Heart right ventricle (tissue), 16 donors: ENCODE measurements at places on chromosomes 12 and 14. TPM values are rescaled to one million over a fixed set of nuclear protein-coding genes. Genes with fewer than 3 reads are reported as not detected.

Gene RNASE13
- not detected for total RNA-seq

Gene PROX2
- total RNA-seq, result not detected

Gene AICDA
- not detected for total RNA-seq

Gene GDF3
- not detected for total RNA-seq

Gene FAM186B
- total RNA-seq, result 0.70 TPM

Gene MDP1
- 20.1 TPM for total RNA-seq

Gene GSKIP
- total RNA-seq, result 18.8 TPM

Gene PDE6H
- not detected for total RNA-seq

Gene CBLN3
- 1.6 TPM for total RNA-seq

Gene KRT82
- total RNA-seq, result not detected

Gene GLIPR1L1
- not detected for total RNA-seq

Gene PLA2G1B
- not detected for total RNA-seq

Gene POTEM
- not detected for total RNA-seq

DNA sequence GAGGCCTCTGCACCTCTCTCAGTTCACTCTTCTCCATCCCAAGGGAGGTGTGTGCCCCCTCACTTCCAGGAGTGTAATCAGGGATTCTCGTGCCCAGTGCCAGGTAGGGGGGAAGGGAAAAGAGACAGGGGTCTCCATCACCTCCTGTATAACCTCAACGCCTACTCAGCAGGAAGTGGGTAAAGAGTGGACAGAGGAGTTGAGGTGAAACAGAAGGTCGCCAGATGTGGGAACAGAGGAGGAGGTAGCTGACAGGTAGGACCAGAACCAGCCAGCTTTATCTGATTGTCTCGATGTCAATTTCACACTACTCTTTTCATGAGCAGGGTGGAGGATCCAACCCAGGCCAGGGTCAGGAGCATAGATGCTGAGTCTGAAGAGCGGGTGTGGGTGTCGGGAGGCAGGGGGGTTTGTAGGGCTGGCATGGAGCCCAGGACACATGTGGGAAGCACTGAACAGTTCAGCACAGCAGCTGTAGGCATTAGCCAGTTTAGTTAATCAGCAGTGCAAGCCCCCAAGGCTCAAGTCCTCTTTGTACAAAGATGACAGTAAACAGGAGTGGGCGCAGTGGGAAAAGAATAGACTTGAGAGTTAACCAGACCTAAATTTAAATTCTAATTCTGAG, 213.5 kb downstream of the PELI2 start:
- DNase-seq, result no peak

DNA sequence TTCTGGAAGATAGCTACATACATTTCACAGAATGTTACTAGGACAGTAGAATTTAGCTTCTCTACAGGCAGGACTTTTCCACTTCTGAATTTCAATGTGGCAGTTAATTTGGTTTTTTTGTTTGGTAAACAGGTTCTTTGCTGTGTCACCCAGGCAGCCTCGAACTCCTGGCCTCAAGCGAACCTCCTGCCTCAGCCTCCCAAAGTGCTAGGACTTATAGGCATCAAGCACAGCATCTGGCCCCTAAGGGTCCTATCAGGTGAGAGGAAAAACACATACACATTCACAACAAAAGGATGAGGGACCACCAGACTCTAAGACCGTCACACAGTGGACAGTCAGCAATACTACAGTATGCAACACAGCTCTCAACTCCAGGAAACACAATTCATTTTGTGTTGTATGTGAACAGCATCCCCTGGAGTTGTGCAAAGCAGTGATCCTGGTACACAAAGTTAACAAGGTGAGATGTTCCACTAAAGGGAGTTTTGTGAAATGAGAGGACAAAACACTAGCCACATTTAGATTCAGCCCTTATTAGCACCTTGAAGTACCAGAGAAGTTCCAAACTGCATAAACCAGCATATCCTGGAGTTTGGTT, 6.9 kb downstream of the ATP2B1 start:
- no peak for DNase-seq

DNA sequence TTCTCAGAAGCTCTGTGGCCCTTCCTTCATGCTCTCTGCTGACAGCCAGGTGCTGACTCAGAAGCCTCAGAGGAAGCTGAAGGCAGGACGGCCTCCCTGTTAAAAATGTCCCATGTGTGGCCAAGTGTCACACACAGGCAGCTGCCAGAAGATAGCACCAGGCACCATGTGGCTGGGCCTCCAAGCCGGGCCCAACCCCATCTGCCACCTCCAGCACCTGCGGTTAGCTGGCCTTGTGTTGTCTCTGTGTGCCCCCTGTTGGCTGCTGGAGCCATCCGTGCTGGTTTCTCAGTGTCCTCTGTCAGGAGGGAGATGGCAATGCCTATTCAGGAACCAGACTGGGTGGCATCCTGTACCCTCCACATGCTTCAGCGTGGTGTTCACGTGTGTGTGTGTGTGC, 63.2 kb downstream of the TSPAN11 start:
- DNase-seq, result peak; percentile 29

DNA sequence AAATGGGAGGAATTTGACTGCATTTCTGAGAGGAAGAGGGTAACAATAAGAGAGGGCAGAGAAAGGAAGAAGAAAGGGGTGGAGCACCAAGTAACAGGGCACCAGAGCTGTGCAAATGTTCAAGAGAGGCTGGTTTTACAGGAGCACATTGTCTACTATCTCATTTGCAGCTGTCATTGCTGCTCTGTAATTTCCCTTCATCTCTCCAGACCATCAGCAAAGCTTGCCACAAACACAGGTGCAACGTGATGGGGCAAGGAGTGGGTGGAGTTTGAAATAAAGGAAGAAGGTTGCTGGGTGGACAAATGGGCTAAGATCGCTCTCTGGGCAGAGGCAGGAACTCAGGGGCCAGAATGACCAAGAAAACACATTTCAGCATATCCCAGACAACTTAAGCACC, 47.9 kb upstream of the PLEKHG6 start:
- DNase-seq, result no peak

- DNase-seq, result no peak
Observed at GRCh38 chr12:91921555-91921954, 224.1 kb downstream of the BTG1 start.

- DNase-seq, result no peak
Observed at GRCh38 chr12:67457778-67458665, 188.9 kb downstream of the CAND1 start.

DNA sequence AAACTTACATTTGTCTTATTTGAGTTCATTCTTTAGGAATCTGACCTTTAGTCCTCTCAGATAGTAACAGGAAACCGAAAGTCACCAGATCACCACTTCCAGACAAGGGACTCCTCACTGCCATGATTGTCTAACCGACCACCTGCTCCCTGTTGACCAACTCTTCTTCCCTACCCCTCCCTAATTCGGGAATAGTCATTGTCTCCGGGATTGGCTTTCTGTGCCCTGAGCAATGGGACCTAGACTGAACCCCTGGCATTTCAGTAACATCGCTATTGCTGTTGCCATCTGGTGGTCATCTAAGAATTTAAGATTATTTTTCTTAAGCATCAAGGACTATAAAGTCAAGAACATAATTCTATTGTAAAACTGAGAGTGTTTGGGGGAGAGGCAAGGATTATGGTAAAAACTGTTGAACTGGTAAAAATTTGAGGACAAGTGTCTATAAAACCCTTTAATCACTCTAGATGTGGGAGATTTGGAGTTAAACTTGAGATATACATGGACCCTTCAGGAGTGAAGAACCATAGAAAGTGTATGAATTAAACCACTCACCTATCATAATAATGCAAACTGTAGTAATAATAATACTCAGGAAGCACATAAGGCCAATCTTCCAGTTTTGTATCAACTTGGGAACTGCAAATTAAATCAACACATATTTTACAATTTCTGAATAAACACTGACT, 6.3 kb downstream of the CLEC2A start:
- peak; percentile 8 for DNase-seq

DNA sequence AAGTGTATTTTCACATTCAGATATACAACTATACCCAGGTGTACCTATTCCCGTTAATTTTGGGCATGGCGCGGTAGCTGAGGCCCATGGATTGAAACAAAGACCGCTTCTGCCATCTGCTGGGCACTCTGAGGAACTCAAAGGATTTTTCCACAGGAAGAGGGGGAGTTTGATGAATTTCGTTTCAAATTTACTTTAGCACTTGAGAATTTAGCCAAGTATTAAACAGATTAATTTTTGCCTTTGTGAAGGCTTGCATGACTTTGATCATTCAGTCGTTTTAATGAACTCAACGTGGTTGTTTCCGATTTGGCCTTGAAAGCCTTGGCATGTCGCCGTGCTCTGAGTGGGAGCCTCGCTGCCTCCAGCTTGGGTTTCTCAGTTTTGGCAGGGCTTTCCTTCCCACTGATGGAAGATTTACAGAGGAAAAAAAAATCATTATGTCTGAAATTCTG, 153.2 kb upstream of the DDHD1 start:
- peak; percentile 67 for DNase-seq

GRCh38 chr12:112216223-112216622, 90.9 kb downstream of the TRAFD1 start:
- DNase-seq, result no peak

- no peak for DNase-seq
Observed at GRCh38 chr14:105385322-105385637, 13.1 kb upstream of the TEX22 start.

DNA sequence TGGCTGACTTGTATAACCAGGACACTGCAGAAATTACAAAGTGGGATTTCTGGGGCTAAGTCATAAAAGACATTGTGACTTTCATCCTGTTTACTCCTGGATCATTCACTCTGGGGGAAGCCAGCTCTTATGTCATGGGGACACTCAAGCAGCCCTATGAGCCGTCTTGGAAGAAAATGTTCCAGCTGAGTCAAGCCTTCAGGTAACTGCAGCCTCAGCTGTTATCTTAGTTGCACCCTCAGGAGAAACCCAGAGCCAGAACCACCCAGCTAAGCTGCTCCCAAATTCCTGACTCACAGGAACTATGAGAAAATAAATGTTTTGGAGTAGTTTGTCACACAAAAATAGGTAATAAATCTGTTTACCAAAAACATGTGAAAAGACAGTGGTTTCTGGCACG, 43.1 kb upstream of the GXYLT1 start:
- DNase-seq, result no peak

GRCh38 chr12:25433581-25434325, 119.3 kb downstream of the LMNTD1 start:
- no peak for DNase-seq

DNA sequence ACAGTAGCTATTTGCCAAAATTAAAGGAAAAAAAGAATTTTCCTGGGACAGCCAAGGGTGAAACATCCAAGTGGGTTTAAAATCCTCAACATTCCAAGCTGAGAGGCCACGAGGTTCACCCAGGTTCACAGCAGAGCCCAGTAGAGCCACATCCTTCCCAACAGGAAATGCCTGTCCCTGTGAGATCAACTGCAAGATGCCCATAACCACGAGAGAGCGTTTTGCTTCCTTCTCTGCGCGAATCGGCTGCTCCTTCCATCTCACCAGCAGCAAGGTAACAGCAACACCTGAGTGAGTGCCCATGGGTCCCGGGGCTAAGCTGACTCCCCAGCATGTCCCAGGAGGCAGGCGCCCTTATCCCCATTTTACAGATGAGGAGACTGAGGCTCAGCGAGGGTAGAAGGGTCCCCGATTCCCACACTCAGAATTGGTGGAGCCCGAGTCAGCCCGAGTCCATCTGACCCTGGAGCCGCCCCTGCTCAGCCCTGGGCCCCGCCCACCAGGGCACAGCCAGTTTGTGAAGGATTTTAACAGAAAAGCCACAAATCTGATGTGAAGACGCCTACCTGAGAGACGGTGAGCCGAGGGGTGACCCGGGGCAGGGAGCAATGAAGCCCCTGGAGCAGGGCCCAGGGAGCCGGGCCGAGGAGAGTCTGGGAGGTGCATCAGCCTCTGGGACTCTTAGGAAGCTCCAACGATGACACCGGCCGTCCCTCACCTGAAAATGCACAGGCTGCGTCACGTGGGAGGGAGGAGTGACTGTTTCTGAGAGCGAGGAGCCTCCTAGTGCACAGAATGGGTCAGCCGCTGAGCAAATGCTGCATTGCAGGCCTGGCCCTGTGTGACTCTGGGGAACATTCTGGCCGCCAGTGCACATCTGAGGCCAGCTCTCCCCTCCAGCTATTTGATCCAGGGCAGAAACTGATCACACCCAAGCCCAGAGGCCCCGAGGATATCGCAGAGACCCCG, 236.9 kb upstream of the SFSWAP start:
- DNase-seq, result no peak

GRCh38 chr14:93648440-93649168, 139.7 kb downstream of the PRIMA1 start:
- DNase-seq, result no peak

DNA sequence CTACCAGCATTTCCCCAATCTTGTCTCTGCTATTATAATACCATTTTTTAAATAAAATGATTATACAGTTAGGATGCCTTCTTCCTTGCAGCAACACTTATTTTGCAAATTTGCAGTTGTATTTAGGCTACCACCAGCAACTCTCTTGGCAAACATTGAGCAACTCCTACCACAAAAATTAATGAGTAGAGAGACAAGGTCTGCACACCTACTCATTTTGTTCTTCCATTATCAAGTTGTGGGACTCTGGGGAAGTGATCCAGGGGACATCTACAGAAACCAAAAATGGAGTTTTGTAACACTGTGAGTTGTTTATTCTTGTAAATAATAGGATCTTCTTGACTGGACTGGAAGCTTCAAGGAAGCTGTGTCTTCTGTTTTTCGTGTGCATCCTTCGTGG, 38.6 kb downstream of the DGLUCY start:
- no peak for DNase-seq

GRCh38 chr12:29073631-29074239, 75.3 kb upstream of the FAR2 start:
- DNase-seq, result peak; percentile 25

GRCh38 chr12:80017261-80017870, 82.0 kb upstream of the OTOGL start:
- DNase-seq, result no peak

DNA sequence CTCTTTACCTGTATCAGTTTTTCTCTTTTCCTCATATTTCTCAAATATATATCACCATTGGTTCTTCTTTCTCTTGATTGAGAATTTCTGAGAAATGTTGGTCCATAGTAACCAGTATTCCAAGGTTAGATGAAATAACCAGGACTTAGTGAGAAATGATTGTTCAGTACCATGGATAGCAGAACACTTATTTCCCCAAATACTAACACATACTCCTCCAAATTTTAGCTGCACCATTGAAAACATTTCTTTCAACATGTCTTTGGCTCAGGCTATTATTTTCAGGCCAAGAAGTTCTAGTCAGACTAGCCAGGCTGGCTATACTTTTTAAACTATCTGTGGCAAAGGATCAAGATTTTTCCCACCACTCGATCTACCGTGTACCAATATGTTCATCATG, 113.3 kb downstream of the PTPRO start:
- DNase-seq, result no peak

DNA sequence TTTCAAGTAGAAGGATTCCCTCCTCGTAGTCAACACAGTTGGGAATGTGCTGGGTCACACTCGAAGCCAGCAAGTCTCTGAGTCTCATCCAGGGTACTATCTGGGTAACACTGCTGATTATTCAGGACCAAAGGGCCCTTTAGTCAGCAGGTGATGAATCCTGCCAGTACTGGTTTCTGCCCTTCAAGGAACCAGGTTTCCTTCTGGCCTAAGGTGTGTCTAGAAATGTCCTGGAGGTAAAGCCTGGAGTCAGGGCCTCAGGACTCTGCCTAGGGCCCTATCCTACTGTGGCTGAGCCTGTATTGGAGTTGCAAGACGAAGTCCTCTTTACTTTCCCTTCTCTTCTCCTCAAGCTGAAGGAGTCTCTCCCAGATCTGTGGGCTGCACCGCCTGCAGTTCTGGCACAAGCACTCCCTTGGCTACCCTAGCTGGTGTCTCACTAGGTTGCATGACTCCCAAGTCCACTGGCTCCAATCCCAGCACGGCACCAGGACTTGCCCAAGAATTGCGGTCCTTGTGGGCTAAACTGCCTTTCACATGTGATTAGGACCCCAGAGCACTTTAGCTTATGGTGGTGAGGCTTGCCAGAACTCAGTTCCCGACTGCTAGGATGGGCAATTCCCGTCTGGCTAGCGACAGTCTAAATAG, 193.7 kb upstream of the PDE3A start:
- DNase-seq, result no peak
